SW 1271 (cell line): ENCODE measurements at places on chromosomes 1 and 21.

DNA sequence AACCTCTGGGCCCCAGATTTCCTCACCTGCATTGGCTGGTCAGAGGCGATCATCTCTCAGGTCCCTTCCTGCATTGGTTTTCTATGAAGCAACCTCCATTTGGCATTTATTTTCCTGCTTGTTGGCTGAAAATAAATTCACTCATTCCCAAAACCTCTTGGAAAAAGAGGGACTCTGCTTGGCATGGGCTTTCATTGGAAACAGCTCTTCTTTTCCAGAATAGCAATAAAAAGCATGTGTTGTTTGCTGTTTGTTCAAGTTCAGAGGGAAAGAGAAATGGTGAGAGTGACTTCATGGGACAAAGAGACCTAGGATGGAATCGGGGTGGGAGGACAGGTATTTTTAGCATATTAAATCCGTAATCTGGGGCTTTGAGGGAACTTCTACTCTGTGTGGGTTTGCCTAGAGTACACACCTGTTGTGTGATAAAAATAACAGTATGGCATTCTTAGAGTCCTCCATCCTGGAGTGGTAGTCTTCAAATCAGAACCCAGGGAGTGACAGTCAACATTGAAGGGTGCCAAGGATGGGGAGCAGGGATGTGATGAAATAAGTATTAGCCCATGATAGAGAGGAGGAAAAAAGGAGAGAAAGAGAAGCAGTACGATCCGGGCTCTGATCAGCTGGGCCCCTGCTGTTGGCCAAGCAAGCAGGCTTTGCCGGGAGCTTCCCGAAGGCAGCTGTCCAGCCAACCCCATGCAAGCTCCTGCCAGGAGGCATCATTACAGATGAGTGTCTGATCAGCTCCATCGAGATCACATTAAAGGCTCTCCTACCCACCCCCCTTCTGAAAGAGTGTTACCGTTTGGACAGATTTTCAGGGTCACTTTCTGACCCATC, 131.9 kb upstream of the NFIA start:
- no peak for DNase-seq

GRCh38 chr1:225477296-225477911, 49.6 kb upstream of the LBR start:
- DNase-seq: no peak

GRCh38 chr1:225941187-225941941, at the start of gene LEFTY2:
TSS of gene LEFTY2 (minus strand) at chr1:225941220. CDS start at chr1:225941140, 80 bp downstream.
- no peak for DNase-seq

- no peak for DNase-seq
Measured at GRCh38 chr1:87898431-87898830, 569.8 kb downstream of the LMO4 start.

DNA sequence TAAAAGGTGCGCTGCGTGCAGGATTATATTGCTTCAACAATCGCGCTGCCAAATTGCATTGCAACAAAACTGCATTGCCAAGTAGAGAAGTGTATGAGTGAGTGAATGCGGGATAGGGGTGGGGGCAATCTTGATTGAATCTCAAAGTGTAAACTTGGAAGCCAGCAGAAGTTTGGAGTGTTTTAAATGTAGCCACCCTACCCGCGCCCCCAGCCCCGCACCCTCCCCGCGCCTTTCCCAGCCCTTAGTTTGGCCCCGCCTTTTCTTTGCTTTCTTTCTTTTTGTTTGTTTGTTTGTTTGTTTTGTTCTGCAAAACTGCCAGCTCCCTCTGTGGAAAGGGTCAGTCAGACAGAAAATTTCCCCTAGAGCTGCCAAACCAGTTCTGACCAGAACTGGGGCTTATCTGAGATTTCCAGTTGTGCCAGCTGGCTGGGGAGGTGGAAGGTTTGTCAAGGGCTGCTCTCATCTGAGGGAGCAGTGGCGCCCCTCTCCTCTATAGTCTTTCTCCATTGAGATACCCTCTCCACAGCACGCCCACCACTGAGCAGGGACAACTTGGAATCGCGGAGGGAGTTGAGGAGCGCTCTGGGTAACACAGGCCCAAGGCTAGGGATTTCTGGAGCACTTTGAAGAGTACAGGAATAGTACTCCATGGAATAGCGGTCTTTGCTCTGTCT, 666 bp upstream of the BEND5 start:
- no peak for DNase-seq

GRCh38 chr21:36813052-36813451, 114.1 kb downstream of the SIM2 start:
- DNase-seq: no peak

GRCh38 chr1:6954591-6954990, 169.3 kb downstream of the CAMTA1 start:
- no peak for DNase-seq

- no peak for DNase-seq
Measured at GRCh38 chr21:38323721-38324531, 67.1 kb downstream of the KCNJ15 start.

DNA sequence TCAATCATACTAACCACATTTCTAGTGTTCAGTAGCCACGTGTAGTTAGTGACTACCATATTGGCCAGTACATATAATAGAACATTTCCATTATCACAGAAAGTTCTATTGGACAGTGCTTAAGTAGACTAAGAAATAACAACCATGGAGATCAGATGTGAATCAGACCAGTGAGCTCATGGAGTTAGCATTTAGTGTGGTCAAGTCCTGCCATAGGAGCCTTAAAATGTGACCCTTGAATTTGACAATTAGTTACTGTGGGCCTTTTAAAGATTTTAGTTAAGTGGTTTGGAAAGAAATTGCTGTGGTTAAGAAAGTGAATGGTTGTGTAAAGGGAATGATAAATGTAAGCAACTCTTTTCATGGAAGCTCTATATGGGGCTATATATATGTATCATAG, 123.4 kb downstream of the POU2F1 start:
- DNase-seq: no peak

- DNase-seq: peak; percentile 1
Measured at GRCh38 chr1:206878456-206878855, 13.0 kb downstream of the IL20 start.

GRCh38 chr1:19793360-19794046, 6.2 kb downstream of the TMCO4 start:
- DNase-seq: no peak

GRCh38 chr1:175146529-175147213, 45.9 kb downstream of the KIAA0040 start:
- peak; percentile 26 for DNase-seq

- no peak for DNase-seq
Measured at GRCh38 chr1:54381524-54381923, 24.7 kb downstream of the SSBP3 start.
